ENCODE measurements at places on chromosomes 4 and X.

DNA sequence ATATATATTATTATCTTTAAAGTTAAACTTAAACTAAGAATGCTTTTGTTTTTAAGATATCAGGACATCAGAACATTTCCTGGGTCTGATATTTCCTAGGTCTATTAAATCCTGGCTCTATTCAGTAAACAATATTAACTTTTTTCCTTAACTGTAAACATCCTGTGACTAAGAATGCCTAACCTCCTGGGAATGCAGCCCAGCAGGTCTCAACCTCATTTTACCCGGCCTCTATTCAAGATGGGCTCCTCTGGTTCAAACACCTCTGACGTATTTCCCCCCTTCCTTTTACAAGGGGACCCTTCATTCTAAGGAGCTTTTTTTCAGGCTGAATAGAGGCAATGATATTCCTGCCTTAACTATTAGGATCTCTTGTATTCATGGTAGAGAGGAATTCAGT lies 35.8 kb upstream of the DYNLT3 start:
- DNase-seq: no peak

DNA sequence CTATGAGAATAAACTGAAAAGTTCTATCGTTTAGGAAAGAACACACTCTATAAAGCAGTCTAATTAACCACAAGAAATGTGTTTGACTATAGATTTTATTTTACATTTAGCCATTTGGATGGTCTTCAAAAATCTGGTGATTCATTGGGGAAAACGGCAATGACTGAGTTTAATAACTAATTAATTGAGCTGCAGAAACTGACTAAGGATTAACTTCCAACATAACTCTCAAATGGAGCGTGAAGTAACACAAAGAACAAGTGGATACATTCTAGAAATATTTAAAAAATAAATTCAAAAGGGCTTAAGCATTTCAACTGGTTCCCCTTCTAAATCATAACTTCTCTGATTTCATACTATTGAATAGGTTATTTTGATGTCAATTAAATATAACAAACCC lies 1582.4 kb downstream of the PCDH18 start:
- DNase-seq: no peak

DNA sequence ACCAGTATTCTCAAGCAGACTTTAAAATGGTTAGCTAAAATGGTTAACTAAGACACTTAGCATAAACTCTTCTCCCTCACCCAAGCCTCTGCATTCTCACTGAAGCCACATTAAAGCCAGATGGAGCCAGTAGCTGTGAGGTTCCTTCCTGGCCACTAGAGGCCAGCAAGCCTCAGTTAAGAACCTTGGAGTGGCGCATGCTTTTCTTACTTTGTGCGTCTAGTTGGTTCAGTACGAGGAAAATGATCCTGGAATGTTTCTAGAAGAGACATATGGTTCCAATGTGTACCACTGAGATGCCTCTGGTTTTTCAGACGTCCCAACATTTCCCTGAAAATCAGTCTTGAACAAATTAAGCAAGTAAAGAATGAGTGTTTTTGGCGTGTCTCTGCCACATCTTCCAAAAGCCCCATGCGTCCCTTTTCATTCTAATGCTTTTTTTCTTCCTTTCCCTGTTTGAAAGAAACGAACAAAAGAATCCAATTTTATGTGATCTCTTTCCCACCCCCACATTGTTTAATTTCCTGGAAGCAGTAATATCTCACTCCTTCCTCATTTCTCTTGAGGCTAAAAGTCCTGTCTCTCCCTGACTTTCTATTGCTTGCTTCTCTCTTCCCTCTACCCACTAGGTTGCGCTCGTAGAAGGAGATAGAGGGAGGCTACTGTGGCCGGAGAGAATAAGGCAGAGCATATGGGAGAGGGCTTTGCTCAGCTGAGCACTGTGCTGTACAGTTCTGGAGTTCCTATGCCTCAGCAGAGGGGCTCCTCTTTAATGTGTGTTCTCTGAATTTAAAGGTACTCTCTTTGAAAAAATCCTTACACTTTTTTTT lies 82.9 kb upstream of the TAB3 start:
- DNase-seq: peak; percentile 63

DNA sequence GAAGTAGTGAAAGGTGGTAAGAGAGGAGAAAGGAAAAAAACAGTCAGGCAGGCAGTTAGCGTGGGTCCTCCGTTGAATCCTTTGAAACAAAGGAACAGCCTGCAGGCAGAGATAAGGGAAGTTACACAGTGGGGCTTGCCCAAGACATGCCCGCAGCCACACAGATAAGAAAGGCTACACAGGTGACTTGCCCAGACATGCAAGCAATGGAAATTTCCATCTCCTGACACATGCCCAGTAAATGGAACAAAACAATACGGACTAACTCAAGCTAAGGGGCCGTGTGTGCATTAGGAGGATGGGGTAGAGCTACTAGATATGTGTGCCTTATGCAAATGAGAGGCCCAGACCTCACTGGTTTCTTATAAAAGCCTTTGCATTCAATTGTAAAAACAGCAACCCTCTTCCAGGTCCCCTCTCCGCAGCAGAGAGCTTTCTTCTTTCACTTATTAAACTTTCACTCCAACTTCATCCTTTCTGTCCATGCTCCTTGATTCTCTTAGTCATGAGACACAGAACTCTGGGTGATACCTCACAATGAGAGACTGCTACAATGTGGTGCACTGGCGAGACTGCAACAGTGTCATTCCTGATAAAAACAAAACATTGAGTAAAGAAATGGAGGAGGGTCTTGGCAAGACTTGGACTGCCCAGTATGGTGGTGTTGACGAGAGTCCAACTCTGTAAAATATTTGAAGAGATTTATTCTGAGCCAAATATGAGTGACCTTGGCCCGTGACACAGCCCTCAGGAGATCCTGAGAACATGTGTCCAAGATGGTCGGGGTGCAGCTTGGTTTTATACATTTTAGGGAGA lies 997.4 kb upstream of the PRKX start:
- peak; percentile 0 for DNase-seq

- no peak for DNase-seq
These were observed 34.1 kb upstream of the RPS6KA3 start for GRCh38 chrX:20300822-20301221.

- peak; percentile 40 for DNase-seq
These were observed 127.1 kb downstream of the FBXO8 start for GRCh38 chr4:174156239-174156826.

DNA sequence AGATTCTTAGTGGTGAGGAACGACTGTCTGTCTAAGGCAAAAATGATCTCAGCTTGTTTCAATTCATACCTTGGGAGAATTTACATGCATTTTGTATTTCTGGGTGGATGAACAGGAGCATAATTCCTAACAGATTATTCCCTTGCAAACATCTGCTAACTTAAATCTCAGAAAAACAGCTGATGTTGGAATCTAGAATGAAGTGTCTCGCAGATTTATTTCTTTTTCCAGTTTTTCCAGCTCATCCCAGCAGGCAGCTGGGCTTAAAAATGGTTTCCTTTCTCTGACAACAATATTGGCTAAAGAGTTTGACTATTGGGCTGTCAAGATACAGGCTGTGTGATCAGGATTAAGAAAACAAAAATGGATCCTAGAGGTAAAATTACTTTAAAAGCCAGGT lies 1.1 kb downstream of the LNX1 start:
- DNase-seq: no peak

GRCh38 chrX:65574356-65574755 lies 39.8 kb upstream of the LAS1L start:
- DNase-seq: no peak

- no peak for DNase-seq
These were observed 92.6 kb downstream of the IL13RA2 start for GRCh38 chrX:114924856-114925255.

DNA sequence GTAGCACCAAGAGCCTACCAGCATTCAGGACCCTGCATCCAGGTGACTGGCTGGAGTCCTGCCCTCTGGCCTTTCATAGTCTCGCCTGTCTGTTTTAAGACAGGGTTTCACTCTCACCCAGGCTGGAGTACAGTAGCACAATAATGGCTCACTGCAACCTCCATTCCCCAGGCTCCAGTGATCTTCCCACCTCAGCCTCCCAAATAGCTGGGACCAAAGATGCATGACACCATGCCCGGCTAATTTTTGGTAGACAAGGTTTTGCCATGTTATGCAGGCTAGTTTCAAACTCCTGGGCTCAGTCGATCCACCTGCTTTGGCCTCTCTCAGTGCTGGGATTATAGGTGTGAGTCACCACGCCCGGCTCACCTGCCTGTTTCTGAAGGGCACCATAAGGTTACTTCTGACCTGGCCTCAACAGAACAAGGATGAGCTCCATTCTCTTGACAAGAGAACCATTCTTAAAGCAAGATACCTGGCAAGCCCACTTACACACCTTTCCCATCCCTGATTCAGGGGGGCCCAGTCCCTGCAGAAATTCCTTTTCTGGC lies 6.7 kb downstream of the RPS4X start:
- DNase-seq: no peak

DNA sequence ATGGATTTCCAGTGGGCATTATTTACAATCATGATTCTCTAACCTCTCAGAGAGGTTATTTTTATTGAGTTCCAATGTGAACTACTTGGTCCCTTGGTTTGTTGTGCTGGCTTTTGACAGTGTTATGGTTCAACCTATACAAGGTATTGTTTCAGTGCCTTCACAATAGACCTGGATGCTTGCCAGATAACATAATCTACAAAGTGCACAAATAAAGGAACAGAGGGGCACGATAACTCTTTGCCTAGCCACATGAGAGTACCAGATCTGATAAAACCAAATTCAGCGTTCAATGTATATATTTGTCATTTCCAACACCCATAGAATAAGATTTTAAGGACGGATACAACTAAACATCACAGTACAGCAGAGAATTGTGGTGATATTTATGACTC lies 120.8 kb downstream of the RASL11B start:
- no peak for DNase-seq

GRCh38 chrX:50469206-50469605 lies 1.4 kb downstream of the DGKK start:
- DNase-seq: no peak

- no peak for DNase-seq
These were observed 13.3 kb downstream of the CNOT6L start for GRCh38 chr4:77805840-77806239.

GRCh38 chrX:48540028-48540375 lies 488 bp downstream of the TBC1D25 start:
- peak; percentile 74 for DNase-seq

- DNase-seq: no peak
These were observed 29.8 kb upstream of the ARHGEF6 start for GRCh38 chrX:136810493-136810892.

GRCh38 chr4:168318266-168318895 lies at the start of gene DDX60:
TSS of gene DDX60 (minus strand) at chr4:168318752. CDS start at chr4:168311259, 7,493 bp downstream.
- DNase-seq: peak; percentile 82

DNA sequence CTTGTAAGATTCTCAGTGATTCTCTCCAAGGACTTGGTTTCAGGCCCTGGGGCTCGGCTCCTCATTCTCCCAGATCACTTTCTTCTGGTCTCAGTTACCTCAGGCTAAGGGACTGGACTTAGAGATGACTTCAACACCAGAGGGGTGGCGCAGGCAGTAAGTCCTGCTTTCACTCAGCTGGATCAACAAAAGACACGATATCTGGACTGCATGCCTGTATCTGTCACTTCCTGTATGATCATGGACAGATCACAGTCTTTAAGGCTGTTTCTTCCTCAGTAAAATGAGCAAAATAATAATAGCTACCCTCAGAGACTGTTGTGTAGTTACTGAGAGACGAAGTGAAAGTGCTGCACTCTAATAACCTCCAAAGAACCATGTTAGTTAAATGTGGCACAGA lies 19.5 kb upstream of the CXCR3 start:
- DNase-seq: no peak

GRCh38 chr4:1058198-1058996 lies 47.0 kb downstream of the FGFRL1 start:
- no peak for DNase-seq

DNA sequence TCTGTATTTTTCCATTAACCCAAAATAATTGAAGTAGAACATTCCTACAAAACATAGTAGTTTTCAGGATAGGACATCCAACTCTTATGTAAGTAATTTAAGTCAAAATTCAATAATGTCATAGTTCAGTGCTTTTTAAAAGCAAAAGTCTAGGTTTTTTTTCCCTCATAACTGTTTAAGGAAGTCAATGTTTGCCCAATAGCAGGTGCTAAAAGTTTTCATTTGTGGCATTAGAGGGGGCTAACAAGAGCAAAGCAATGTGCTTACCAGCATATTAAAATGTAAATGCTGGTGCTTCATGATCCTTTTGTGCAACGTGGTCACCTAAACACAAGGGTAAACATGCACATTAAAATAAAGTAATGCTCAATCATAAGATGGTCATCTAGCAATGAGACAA lies 155.2 kb upstream of the PPP1R2C start:
- no peak for DNase-seq

GRCh38 chr4:504076-504475 lies 5.1 kb downstream of the PIGG start:
- DNase-seq: no peak

GRCh38 chrX:46770000-46770816 lies 11.3 kb upstream of the SLC9A7 start:
- DNase-seq: no peak

DNA sequence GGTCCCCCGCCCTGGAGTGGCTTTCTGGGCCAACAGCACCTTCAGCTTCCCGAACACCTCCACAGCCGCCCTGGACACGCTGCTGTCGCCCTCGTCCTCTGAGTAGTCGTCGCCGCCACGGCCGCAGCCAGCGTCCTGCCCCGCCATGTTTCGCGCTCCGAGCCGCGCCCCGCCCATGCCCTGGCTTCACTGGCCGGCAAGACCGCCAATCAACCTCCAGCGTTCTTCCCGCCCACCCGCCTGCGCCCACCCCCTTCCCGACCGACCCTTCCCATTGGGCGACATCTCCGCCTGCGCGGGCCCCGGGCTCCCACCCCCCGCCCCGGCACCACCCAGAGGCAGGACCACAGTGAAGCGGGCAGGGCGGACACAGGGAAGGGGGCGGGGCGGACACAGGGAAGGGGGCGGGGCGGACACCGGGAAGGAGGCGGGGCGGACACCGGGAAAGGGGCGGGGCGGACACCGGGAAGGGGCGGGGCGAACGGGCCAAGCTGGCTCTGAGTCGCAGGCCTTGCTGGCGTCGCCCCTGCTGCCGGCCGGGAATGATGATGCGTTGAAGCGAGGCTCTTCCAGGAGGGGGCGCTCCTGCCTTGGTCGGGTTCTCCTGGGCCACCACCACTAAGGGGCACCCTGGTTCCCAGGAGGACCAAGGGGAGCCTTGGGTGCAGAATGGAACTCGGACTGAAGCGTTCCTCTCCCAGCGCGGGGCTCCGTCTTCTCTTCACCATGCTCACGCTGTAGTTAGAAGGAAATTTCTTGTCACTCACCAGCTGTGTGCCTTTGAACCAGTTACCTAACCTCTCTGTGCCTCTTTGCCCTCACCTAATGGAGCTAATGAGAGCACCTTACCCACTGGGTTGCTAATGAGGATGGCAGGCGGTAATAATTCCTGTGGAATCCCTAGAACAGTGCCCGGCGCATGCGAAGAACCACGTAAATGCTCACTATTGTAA lies at the start of gene HAUS7:
TSS of gene HAUS7 (minus strand) at position 166 of the 953 bp plus-strand sequence. CDS start at position 147, 19 bp downstream.
- DNase-seq: peak; percentile 92

All from suppressor macrophage (primary cell).